ENCODE measurements at places on chromosomes 6 and 20. TPM values are rescaled to one million over a fixed set of nuclear protein-coding genes. Genes with fewer than 3 reads are reported as not detected.

The TPBG gene
- total RNA-seq, result 37.2 TPM

The PNLDC1 gene
- not detected for total RNA-seq

The PRL gene
- not detected for total RNA-seq

The ERVFRD-1 gene
- total RNA-seq, result not detected

The TFAP2C gene
- total RNA-seq, result 16.3 TPM

All from A549 treated with GW870086 at 1 μM for 4 hours (cell line).